ENCODE measurements at places on chromosomes 16 and 17. TPM values are rescaled to one million over a fixed set of nuclear protein-coding genes. Genes with fewer than 3 reads are reported as not detected.

The SLC6A2 gene
- total RNA-seq, result 4.6 TPM

GRCh38 chr17:68482576-68483041, 25.3 kb upstream of the WIPI1 start:
- DNase-seq, result no peak

- DNase-seq, result no peak
Observed at GRCh38 chr17:48012654-48013053, 24.9 kb downstream of the COPZ2 start.

The BTBD17 gene
- total RNA-seq, result not detected

DNA sequence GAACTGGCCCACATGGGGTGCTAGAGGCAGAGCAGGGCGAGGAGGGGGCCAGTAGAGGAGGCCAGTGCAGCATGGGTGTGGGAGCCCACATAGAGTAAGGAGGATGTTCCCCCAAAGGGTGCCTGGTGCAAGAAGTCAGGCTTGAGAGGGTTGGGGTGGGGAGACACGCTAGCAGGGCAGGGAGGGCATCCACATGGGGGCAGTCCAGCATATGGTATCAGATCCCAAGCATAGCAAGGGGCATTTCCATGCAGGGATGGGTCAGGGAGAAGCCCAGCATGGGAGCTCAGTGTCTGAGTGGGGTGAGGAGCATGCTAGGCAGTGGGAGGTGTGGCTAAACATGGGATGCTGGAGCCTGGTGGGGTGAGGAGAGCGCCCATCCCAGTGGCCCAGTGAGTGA, 213.7 kb downstream of the COPRS start:
- DNase-seq, result no peak

DNA sequence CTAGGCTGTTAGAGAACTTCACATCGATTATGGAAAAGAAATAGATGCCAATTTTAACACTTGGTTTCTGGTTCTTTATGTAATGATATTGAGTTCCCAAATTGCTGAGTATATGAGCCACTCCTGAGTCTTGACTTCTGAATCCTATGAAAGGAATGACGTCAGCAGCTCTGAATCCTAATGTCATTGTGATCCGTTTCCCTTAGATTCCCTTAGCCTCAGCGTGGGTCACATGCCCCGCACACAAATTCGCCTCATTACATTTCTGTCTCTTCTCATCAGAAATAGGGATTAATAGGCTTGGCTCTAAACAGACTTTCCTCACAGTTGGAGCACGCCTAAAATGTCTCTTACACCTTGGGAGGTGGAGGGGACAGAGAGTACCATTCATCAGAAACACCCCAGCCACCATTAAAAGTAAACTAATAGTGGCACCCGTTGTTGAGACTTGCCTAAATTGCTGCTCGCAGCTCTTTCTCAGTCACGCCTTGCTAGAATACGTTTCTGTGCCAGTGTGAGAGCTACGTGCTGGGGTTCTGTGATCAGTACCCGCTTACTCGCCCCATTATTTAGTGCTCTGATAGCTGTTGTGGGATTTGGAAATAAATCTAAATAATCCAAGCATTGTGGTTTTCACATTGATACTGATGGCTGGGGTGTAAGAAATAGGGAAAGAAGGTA, 7.1 kb downstream of the MRM3 start:
- DNase-seq, result no peak

GRCh38 chr16:88792668-88793250, 7.7 kb upstream of the PIEZO1 start:
- DNase-seq, result no peak

The SCIMP gene
- total RNA-seq, result 2.9 TPM

DNA sequence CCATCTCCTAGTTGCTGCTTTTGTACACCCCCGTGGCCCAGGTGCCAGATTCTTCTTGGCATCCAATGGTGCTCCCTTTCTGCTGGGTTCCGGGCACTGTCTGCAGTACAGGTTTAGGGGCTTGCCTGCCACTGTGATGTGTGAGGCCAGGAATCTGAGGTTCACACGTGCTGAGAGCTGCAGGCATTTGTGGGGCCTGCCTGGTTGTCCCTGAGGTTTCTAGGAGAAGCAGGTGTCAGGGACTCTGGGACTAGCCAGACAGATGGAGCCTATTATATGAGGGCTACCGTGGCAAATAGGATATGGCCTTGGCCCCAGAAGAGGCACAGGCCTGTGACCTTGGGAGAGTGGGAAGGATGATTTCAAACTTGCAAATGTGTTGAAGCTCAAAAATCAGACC, 29.3 kb downstream of the NDEL1 start:
- DNase-seq, result no peak

DNA sequence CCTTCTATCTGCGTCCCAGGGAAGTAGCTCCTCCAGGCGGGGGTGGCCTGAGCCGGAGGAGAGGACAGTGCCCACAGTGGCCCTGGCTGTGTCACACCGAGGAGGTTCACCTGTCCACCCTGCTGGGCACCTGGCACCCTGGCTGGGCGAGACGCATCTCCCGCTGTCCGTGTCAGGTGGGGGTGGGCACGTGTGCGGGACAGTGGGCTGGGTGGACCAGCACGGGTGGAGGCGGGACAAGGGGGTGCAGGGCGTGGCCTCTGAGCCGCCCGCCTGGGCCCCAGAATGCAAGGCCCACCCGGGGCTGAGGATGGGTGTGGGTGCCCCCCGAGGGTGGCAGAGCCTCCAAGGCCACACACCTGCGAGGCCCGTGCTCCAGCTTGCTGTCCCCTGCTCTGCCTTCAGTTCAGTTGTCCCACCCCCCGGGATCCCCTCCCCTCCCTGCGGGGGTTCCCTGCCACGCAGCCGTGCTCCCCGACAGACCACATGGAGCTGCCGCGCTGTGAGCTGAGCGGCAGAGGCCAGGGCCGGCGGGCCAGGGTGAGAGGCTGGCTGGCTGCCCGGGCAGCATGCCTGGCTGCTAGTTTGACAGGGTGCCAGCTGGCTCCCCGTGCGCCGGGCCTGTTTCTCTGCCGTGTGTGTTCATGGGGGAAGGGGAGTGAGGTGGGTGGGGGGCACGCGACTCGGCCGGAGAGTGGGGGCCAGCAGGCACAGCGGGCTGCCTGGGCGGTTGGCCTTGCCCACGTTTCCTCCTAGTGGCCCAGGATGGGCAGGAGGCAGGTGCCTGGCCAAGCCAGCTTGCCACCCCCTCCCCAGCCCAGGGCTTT, 33.9 kb downstream of the BAHCC1 start:
- peak; percentile 85 for DNase-seq

The NME1 gene
- 99.4 TPM for total RNA-seq

DNA sequence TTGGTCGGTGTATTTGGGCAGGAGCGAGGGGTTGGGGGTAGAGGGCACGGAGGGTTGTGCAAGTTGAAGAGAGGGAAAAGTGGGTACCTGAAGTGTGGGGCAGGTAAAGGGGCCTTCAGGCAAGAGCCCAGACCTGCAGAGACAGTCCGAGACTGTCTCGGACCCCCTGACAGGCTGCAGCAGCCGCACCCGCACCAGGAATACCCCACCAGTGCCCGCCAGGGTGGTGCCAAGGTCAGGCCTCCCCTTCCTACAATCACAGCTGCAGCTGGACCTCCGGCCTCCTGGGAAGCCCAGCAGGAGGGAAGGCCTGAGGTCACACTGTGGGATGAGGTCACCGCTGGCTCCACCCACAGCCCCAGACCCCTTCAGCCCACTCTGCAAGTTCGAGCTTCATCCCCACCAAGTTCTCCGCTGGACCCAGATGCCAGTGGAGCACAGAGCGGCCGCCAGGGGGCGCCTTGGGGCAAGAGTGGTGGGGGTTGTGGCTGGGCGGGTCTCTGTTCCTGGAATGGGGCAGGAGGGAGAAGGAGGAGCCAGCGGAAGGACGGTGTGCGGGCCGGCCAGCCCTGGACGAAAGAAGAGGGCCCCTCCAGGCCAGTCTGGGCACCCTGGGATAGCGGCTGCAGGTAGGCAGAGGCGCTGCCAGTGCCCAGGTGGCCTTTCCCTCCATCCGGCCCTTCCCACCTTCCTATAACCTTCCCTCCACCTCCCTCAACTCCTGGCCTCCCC, at the start of gene HSD3B7:
HSD3B7 (plus strand) TSS at position 539 of the 732 bp plus-strand sequence. CDS start 452 bp downstream, outside the sequence.
- DNase-seq, result peak; percentile 94

- DNase-seq, result no peak
Observed at GRCh38 chr17:19304209-19304608, 58.3 kb downstream of the B9D1 start.

The COX6A2 gene
- not detected for total RNA-seq

DNA sequence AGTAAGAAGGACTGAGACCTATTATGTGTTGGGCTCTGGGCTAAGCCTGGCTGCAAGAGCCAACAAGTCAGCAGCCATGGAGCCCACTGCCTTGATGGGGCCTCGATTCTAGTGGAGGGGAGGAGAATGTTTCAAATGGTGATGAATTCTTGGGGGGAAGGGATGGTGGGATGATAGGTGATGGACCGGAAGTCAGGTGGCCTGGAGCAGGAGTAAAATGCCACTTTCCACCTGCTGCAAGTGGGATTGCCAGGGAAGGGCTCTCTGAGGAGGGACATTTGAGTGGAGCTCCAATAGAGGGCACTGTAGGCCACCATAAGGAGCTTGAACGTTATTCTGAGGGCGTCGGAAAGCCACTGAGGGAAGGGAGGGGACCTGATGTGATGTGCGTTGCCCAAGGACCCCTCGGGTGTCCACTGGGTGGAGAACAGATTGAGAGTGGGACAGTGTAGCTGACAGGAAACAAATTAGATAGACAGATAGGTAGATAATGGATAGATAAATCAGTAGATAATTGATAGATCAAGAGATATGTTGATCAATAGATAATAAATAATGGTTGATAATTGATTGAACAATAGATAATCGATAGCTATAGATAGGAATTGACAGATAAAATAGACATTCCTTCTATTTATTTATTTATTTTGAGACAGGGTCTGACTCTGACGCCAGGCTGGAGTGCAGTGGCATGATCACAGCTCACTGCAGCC, 18.2 kb upstream of the NXPH3 start:
- peak; percentile 42 for DNase-seq

The SLFN14 gene
- total RNA-seq, result not detected

DNA sequence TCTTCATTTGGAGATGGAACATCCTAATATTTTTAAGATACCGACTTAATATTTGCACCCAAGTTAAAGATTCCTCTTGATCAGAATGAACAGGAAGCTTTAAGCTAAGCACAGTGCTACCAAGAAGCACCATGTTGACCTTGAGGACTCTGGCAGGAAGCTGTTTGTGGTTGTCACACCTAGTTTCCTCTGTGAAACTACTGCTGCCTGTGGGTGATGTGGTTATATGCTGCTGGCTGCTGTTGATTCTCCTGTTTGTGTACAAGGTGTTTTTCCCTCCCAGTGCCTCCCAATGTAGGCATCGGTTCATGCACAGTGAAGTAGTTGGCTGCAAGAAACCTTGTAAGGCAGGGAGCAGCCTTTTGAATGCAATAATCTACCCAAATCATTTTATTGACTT, 23.4 kb downstream of the RBL2 start:
- DNase-seq, result no peak

The CDRT4 gene
- total RNA-seq, result 25.4 TPM

DNA sequence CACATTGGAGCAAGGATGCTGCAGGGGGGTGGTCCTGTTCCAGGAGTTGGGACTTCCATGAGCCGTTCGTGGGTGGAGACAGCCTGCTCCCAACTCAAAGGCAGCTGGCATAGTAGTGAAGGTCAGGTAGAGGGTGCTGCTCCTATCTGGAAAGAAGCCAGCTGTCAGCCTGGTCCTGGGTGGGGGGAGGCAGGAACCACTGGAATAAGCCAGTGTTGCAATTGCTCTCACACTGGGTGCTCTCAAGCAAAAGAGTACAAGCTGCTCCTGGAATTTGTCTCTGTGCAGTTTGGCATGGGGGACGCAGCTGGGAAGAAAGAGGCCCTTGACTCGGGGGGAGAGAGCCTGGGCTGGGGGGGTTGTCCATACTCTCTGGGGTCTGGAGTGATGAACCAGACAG, 8.7 kb downstream of the CACNG5 start:
- DNase-seq, result no peak
